CD4-positive, alpha-beta T cell treated with Interferon alpha-2 for 1 hour (primary cell): ENCODE measurements at places on chromosomes 2 and 18.

- no peak for DNase-seq
These were observed 492.2 kb upstream of the RAB12 start for GRCh38 chr18:8117006-8117371.

GRCh38 chr18:46756559-46757201 is at the start of gene ST8SIA5:
Gene ST8SIA5, minus strand, starts transcription at chr18:46757053. Its CDS starts 545 bp downstream, at chr18:46756508.
- DNase-seq = no peak

GRCh38 chr2:150214626-150215025 is 272.8 kb downstream of the RND3 start:
- DNase-seq = no peak

GRCh38 chr18:9135081-9135911 is 1.3 kb upstream of the ANKRD12 start:
- DNase-seq = no peak
